NCI-H526 treated with DMSO at 0.1 percent for 48 hours (cell line): ENCODE measurements at places on chromosomes 1 and 21.

DNA sequence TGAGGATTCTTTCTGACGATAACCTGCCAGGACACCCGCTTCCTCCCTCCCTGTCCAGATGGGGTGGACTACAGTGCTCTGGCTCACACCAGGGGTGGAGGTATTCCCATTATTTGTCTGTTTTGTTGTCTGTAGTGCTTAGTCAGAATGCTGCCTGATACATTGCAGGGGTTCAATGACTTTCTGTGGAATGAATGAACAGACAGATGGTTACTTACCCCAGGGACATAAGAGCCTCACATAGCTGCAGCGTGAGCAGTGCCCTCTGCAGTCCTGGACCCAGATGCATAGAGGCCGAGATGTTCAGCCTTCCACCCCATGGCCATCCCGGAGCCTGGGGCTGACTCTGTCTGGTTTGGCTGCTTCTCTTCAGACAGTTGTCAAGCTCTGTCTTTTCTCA lies 13.0 kb upstream of the F3 start:
- no peak for DNase-seq

DNA sequence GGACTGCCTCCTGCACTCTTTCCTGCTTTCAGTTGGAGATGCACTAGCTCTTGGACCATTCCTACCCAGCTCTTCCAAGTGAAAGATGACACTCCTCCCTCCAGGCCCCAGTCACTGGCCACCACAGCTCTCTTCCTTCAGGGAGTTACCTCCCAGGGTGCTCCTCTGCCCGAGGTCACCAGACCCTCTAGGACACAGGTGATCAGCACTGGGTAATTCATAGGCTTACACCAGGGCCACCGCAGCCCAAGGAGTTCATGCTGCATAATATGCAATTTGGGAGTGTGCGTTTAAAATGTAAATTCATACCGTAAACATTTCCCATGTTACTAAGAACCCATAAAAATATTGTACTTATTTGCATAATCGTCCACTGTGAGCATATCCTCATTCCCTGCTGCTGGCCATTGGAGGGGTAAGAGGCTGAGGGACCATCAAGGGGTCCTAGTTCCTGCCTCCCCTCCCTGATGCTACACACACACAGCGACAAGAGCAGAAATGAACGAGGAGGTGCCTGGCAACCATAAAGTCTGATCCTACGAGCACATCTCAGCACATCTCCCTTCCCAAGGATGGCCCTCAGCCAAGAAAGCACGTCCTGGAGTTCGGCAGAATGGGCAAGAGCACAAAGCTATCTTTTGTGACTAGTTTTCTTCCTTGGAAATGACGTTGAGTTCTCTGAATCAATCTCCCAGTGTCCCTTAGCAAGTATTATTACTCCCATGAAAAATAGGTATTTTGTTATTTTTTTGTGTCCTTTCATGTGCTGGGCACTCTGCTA lies 222.9 kb upstream of the RAB4A start:
- peak; percentile 4 for DNase-seq

- no peak for DNase-seq
Observed at GRCh38 chr1:226021401-226021800, 22.3 kb upstream of the SDE2 start.

GRCh38 chr1:117534995-117535467 lies 70.8 kb upstream of the TENT5C start:
- DNase-seq = peak; percentile 62

DNA sequence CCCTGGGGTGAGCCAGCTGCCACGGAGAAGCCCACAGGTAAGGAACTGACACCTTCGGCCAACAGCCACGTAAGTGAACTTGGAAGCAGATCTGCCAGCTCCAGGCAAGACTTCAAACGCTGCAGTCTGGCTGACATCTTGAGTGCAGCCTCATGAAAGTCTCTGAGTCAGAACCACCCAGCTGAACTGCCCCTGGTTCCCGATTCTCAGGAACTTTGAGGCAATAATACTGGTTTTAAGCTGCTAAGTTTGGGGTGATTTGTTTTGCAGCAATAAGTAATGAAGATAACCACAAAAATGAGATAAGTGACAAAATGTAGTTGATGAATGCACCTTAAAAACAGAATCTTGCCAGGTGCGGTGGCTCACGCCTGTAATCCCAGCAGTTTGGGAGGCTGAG lies 48.5 kb downstream of the MAP3K7CL start:
- no peak for DNase-seq

DNA sequence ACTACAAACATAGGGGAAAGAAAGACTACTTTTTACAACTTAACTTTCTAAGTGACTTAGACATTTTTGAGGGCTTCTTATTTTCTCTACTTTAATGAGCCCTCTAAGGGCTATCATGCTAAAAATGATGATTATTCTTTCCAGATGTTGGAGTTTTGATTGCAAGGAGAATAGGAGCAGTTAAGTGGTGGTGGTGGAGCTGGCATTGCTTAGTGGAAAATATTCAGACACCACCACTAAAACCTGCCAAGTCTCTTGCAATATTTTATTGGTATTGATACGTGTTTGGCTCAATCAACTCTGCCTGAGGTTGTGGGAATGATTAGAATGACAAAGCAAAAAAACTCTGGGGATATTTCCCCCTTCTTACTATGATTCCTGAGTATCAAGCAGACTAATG lies 82.6 kb upstream of the PTGFR start:
- no peak for DNase-seq

DNA sequence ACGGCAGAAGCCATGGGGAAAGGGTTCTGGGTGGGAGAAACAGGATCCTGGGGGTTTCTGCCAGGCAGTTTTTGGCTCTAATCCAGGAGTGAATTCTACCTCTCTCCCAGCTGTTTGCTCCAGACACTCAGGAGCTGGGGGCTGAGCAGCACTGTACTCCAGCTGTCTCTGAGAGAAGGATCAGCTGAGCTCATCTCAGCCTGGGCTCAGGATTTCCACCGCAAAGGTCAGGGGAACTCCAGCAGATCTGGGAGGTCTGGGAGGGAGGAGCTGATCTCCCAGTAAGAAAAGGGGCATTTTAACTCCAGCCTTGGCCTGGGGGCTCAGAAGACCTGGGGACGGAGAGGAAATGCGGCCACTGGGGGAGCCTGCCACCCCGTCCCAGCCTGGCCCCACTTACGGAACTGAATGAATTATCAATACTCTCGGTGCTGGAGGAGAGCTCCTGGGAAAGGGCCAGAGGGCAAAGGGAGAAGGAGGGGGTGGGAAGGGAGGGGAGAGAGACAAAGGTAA lies 17.3 kb downstream of the PI4KB start:
- no peak for DNase-seq

GRCh38 chr21:37257967-37258877 lies 8.9 kb downstream of the VPS26C start:
- peak; percentile 77 for DNase-seq

GRCh38 chr1:8266436-8267165 lies 51.3 kb upstream of the SLC45A1 start:
- DNase-seq = no peak

DNA sequence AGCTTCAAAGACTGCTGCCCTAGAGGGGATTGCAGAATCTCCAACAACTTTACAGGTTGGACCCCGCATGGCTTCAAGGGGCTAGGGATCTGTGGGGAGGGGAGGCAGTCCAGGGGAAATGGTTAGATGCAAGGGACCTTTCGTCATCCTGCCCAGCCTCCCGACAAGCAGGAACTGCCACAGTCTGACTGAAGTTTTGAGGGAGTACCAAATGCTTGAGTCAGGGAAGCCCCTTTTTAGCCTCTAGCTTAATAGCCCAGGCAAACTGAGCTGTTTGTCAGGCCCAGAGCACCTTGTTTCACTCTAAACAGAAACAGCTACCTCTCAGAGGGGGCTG lies 1.1 kb downstream of the TOR3A start:
- DNase-seq = no peak

GRCh38 chr1:23732363-23733224 lies 10.7 kb upstream of the ELOA start:
- no peak for DNase-seq

GRCh38 chr1:15172405-15173259 lies 19.1 kb downstream of the TMEM51 start:
- DNase-seq = no peak

- no peak for DNase-seq
Observed at GRCh38 chr1:174990382-174990999, 9.3 kb upstream of the CACYBP start.

DNA sequence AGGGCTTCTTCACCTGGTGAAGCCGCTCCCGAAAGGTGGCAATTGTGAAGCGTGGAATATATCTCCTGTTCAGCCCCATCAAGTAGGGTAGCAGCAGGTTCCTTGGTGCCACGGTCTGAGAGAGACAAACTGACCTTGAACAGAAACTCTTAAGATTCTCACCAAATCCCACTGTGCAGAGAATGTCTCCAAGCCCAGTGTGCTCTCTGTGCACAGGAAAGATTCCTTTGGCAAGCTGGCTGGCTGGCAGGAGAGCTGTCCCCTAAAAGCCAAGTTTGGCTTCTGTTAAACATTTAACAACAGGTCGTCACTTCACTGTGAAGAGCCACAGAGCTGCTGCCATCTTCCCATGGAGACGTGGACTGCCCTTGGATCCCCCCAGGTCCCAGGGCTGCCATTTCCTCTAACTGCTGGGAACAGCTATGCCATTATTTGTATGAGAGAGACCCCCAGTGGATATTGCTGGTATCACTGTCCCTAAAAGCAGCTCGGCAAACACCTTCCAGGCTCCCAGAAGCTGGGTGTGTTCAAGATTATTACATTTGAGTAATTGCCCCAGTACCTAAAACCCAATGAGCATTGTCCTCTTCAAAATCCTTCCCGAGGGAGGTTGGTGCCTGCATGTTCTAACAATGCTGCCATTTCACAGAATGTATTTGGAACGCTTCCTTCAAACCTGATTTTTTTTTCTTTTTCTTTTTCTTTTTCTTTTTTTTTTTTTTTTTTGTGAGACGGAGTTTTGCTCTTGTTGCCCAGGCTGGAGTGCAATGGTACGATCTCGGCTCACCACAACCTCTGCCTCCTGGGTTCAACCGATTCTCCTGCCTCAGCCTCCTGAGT lies 71.8 kb downstream of the CD58 start:
- peak; percentile 72 for DNase-seq

GRCh38 chr1:21926814-21927532 lies 10.1 kb downstream of the HSPG2 start:
- DNase-seq = no peak

DNA sequence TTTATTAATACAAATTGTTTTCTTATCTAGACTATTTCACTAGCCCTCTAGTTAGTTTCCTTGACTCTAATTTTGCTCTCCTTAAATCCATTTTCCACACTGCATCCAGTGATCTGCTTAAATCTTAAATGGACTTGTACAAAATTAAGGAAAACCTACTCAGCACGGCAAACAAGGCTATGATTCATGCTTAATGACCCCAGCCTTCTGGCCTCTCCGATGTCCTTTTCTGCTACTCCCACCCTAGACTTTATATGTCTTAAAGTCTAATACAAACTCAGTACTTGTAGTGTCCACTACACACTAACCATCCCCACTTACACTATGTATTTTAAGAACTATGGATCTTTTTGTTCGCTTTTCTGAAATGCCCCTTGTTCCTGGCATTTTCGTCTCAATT lies 2.2 kb downstream of the TMED5 start:
- DNase-seq = no peak

DNA sequence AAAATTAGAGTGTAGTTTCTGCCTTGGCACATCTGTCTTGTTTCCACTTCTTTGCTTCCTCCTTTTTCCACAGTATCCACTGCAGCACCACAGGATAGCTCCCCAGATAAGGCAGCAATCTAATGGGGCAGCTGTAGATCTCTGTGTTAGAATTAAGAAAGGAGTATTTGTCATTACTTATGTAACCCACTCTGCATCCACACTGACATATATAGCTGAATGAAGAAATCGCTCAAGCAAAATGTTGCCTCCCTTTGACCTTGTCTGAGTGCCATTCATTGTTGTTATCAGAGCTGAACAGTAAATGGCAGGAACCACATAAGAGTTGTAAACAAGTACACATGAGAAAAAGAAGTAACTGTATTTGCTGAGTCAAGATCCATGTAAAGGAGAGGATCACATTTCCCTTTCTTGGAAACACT lies 45.9 kb upstream of the DPH5 start:
- no peak for DNase-seq

DNA sequence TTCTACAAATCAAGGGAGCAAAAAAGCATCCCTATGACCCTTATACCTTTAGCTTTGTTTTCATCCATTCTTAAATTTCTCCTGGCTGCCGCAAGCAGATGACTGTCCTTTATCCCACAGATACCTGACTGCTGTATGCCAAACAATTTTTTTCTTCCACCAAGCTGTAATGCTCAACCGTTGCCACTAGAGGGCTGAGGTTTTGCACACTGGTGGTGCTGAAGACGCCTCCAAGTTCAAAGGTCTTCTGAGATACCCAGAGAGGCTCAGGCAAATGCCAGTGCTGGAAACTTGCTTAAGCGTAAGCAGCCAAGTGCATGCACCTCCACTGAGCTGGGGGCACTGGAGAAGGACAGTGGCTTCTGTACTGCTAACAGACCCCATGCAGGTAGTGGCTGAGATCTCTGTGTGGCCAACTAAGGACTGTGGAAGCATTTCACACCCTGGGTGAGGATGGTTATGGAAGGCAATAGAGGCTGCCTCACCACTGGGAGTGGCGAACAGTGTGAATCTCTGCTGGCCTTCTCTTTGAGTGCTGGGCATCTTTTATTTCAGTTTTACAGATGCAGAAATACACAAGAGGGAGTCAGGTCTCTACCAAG lies 28.5 kb downstream of the CNIH3 start:
- peak; percentile 37 for DNase-seq

GRCh38 chr21:46035809-46036695 lies 54.5 kb downstream of the COL6A1 start:
- DNase-seq = no peak

GRCh38 chr1:18553388-18553787 lies 72.7 kb downstream of the KLHDC7A start:
- no peak for DNase-seq

- DNase-seq = no peak
Observed at GRCh38 chr1:80436851-80437250, 1363.9 kb upstream of the ADGRL2 start.

DNA sequence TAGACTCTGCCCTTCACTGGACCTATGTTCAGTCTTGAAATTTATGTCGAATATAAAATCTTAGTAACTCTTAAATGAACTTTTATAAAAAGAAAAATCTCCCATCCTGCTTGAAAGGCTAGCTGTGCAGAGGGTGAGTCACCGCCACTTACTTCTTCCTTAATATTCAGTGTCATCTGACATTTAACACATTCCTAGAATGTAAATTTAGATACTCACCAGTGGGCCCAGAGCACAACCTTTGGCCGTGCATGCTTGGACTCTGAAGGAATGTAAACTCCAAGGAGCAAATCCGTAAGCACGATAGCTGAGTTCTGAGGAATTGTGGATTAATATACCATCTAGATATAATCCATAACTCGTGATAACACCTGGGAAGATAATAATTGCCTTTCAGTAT lies 403.3 kb downstream of the KCTD3 start:
- no peak for DNase-seq

GRCh38 chr1:41325801-41326200 lies 35.4 kb upstream of the FOXO6 start:
- no peak for DNase-seq
